Hematopoietic multipotent progenitor cell treated with erythropoietin and hydrocortisone succinate and interleukin-3 and kit ligand, for 17 days (in vitro differentiated cells): ENCODE measurements at places on chromosomes 5 and 9.

DNA sequence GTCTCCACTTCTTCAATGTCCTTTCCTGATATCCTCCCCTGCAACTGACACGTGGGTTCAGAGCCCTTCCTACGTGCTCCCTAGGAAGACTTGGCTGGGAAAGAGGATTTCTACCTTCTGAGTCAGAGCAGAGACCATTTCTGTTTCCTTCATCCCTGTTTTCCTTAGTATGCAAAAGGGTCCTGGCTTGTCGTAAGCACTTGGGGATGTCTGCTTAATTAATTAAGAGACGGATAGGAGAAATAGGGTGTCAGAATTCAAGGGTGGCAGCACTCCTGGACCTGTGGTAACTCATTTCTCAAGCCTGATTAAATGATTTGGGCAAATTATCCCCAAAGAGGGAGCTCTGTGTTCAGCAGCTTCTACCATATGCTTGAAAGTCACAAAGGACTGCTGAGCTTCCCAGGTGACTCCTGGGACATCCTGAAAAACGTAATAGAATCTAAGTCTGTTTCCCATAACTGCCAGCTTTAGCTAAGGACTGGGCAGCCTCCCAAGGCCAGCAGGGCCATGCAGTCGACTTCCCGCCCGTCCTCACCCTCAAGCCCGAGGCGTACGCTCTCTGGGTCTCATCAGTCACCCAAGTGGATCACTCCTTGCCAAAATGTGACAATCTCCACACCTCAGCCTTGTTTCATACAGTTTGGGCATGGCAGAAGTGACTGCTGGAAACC, 20.5 kb downstream of the ABCA1 start:
- no peak for DNase-seq

- no peak for DNase-seq
Observed at GRCh38 chr5:71778678-71779276, 59.7 kb downstream of the CARTPT start.

DNA sequence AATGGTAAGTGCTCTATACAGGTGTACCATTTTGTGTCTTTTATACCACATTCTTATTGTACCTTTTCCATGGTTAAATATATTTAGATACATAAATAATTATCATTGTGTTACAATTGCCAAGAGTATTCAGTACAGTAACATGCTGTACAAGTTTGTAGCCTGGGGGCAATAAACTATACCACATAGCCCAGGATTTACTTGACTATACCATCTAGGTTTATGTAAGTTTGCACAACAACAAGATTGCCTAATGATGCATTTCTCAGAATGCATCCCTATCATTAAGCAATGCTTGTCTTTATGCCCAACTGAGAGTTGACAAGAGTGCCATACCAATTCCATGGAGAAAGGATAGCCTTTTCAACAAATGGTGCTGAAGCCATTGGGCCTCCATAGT, 136.7 kb upstream of the PJA2 start:
- no peak for DNase-seq

GRCh38 chr9:101458963-101459631, 23.5 kb upstream of the ALDOB start:
- DNase-seq: peak; percentile 54

DNA sequence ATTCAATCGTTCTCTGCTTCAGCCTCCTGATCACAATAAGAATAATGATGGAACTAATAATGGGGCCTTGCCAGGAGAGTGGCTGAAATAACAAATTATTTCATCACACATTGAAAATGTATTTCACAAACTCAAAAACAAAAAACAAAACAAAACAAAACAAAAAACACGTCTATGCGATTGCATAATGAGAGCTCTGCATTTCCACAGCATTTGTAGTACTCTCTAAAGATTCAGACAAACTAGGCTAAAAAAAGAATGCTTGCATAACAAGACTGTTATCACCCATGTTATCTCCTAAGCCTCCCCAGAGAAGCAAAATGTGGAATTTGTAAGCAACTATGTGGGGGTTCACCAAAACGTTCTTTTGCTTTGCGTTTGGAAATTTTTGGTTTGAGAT, 48.1 kb downstream of the PRELID2 start:
- DNase-seq: no peak

DNA sequence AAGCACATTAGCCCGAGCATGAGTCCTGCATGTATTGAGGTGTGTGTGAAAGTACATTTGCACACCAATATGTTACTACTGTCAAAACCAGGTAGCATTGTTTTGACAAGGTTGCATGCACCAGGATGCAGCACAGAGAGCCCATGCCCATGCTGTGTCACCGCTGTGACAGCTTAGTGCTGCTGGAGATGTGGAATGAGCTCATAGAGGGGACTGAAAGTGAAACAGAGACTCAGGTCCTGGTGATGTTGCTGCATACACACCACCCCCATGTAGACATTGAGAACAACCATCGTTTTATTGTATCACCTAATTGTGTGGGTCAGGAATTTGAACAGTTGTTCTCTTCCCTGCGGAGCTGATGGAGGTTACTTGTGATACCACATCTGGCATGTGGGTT, 53.0 kb downstream of the GADD45G start:
- no peak for DNase-seq

DNA sequence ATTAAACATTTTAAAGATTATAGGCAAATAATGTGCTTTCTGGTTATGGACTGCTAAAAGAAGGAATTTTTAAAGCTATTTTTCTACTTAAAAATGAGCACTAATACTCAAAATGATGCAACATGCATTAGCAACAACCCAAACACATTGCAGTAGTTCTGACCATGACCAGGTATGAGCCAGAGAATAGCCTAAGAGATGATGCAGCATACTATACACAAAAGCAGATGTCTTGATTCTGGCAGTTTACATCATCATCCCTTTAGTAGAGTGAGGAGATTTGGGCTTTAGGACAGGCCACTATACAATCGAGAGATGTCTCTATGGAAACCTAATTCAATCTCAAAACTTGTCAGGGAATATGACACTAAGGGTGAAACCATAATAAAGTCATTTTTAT, 307.1 kb downstream of the PRR16 start:
- DNase-seq: no peak

- DNase-seq: no peak
Observed at GRCh38 chr9:129402931-129403778, 217.7 kb downstream of the C9orf50 start.

DNA sequence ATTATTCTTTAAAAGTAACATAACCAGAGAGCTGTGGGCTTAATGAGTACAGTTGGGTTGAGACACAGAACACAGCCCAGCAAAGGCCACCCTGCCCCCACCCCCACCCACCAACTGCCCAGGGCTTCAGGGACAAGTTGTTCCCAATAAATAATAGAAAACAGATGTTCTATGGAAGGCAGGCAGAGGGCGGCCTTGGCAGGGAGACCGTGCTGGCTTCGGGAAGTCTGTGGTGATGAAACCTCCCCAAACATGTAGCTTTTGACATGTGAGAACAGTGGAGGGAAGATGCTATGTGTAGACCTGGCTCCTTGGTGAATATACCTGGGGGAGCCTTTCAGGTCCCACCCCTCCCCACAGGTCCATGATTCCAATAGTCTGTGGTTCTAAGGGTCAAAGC, 10.0 kb downstream of the TRAF1 start:
- no peak for DNase-seq

- peak; percentile 18 for DNase-seq
Observed at GRCh38 chr9:86217076-86217755, 42.2 kb downstream of the C9orf153 start.
